ENCODE measurements at places on chromosomes 6 and 20. TPM values are rescaled to one million over a fixed set of nuclear protein-coding genes. Genes with fewer than 3 reads are reported as not detected.
A peak's percentile ranks its signal among the peaks of the same experiment; 100 is the strongest.

DNA sequence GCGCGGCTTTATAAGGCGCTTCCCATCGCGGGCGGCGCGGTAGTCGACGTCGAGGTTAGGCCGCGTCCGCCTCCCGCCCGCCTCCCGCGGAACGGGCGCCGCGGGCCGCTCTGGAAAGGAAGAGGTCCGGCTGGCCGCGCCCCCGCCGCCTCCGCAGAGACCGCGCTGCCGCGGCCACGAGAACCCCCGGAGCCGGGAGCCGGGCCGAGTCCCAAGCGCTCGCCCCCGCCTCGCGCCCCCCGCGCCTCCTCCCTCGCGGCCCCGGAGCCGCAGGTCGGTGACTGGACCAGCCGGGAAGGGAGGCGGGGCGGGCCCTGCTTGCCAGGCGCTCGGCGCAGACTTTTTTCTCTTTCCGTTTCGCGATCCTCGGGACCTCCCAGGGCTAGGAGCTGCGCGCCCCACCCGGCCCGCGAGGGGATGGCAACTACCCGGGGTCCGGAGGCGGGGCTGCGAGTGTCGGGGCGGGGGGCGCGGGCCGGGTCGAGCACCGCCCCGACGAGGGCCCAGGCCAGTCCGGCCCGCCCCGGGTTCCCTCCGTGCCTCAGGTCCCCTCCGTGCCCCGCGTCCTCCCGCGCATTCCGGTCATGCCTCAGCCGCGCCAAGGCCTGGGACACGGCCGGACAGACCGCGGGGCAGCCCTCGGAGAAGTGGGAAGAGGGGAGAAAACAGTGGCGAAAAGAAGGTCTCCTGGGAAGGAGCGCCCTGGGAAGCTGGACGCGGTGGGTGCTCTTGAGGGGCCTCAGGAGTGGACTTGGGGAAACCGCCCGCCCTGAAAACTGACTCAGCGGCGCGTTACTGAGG lies 417 bp upstream of the PXDC1 start:
- DNase-seq: peak; percentile 84

Gene BTN1A1
- 0.15 TPM for polyA plus RNA-seq

DNA sequence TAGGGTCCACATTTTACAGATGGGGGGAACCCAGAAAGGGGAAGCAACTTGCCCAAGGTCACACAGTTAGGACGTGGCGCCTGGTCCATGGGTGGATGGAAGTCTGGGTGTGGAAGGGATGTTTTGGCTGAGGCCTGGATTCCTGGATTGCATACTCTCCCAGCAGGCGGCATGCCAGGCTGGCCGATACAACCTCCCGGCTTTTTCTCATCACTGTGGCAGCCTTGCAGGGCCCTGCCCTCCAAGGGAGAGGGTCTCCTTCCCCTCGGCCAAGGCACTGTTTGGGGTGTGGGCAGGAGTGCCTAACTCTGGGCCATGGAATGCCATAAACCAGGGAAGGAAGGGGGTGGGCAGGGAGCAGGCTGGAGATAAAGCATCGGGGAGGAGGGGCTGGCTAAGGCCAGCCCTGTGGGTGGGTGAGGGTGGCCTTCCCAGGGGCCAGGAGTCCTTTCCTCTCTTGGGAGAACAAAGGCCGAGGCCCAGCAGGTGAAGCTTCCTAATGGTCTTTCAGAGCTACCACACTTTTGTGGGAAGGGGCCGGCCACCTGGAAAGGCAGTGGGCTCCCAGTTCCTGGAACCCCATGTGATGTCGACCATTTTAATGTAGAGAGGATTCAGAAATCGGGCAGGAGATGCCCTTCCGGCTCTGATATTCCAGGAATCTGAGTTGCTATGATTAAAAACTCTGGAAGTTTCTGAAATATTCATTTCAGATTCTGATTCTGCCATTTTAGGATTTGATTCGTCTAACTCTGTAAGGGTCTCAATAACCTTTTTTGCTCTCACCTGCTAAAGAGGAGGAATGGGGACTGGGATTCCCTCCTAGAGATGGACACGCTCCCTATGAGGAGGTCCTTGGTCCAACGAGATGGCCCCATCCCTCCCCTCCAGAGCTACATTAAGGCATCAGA lies 4.2 kb downstream of the FOXS1 start:
- no peak for DNase-seq

- no peak for DNase-seq
These were observed 44.9 kb upstream of the FAM83B start for GRCh38 chr6:54801669-54802068.

DNA sequence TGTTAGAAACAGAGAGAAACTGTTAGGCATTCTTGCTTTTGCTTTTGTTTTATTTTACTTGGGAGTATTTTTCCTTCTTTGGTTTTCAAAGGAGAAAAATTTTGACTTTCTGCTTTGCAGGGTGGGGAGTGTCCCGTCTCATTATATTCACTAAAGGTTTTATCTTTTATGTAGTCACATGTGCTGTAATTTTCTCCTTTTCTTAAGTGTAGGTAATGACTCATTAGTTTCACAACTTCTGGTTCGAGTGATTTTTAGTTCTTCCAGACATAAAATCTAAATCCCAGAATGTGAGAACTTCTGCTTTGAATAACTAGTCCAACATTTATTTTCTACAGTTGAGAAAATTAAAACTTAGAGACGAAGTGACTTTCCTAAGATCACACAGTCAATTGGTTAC lies 37.7 kb downstream of the ADGRF1 start:
- no peak for DNase-seq

DNA sequence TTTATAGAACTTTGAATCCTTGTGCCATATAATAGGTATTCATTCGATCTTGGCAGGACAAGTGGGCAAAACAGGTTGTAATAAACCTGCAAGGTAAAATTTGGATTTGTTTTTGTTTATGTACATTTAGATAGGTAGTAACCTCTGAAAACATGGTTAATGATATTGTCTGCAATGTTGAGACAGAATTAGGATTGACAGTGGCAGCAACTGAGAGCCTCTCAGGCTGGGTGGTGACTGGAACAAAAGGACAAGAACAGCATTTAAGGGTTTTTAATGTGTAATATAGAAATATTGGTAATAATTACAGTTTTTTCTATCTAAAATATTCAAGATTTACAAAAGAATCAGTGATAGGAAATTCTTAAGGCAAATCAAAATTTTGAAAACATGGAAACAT lies 382.0 kb downstream of the TFAP2B start:
- DNase-seq: no peak

GRCh38 chr20:7843613-7844012 lies 96.6 kb downstream of the HAO1 start:
- DNase-seq: no peak

DNA sequence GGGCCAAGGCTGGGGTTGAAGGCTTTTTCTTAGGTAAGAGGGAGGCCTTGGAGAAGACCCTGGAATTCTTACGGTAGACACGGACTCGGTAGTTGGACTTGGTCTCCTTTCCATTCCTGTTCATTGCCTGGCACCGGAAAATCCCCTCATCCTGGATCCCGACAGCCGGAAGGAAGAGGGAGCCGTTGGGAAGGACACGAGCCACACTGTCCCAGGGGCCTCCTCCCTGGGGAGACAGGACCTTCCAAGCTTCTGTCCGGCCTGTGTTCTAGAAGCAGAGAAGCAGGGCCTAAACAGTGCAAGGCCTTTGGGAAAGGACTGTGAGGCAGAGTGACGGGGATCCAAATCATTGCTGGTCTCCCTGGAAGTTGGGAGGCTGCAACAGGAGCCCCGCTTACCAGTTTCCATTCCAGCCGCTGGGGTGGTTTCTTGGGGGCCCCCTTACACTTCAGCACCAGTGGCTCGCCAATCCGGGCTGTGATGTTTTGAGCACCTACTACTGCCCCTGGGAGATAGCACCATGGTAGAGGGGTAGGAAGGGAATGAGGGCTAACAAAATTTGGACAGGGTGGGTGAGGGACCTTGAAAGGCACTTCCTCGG lies 470 bp downstream of the AGER start:
- DNase-seq: no peak

Gene CDH26
- 1.0 TPM for polyA plus RNA-seq

DNA sequence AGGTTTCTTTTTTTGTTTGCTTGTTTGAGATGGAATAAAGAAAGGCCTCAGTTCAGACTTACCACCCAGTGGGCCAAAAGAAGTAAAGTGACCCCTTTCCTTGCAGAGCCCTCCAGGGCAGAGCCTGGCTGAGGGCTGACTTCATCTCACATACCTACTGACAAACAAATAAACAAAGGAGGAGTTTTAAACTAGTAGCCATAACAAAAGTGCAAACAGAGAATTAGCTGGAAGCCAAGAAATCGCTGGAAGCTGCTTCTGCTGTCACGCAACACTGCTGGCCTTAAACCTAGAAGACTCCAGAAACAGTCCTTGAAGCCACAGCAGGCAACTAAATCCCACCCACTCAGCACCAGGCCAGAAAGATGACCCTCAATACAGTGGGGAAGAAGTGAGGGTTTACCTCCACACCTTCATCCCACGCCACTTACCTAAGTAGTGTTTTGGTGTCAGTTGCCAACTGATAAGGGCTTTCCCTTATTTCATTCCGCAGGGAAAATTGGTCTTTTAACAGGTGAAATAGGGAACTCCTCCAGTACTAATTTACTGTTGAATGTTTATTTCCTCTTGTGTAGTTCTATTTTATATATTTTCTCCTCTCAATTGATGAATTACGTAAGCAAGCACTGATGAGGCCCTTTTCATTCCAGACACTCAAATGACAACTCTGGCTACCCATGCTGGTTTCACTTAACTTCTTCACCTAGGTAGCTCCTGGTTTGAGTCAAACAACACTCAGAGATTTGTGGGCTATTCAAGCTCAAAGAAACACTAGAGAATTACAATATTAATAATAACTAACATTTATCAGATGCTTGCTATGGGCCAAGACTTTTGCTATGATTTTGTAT lies 46.2 kb downstream of the EDN1 start:
- no peak for DNase-seq

Measured in muscle of arm (tissue), 14 donors.